ENCODE measurements at places on chromosomes 7 and 10. TPM values are rescaled to one million over a fixed set of nuclear protein-coding genes. Genes with fewer than 3 reads are reported as not detected.

GRCh38 chr10:102511583-102512274 is 8.0 kb downstream of the SUFU start:
- DNase-seq, result no peak

TBX20 gene
- total RNA-seq, result 180 TPM

AOC1 gene
- not detected for total RNA-seq

DNA sequence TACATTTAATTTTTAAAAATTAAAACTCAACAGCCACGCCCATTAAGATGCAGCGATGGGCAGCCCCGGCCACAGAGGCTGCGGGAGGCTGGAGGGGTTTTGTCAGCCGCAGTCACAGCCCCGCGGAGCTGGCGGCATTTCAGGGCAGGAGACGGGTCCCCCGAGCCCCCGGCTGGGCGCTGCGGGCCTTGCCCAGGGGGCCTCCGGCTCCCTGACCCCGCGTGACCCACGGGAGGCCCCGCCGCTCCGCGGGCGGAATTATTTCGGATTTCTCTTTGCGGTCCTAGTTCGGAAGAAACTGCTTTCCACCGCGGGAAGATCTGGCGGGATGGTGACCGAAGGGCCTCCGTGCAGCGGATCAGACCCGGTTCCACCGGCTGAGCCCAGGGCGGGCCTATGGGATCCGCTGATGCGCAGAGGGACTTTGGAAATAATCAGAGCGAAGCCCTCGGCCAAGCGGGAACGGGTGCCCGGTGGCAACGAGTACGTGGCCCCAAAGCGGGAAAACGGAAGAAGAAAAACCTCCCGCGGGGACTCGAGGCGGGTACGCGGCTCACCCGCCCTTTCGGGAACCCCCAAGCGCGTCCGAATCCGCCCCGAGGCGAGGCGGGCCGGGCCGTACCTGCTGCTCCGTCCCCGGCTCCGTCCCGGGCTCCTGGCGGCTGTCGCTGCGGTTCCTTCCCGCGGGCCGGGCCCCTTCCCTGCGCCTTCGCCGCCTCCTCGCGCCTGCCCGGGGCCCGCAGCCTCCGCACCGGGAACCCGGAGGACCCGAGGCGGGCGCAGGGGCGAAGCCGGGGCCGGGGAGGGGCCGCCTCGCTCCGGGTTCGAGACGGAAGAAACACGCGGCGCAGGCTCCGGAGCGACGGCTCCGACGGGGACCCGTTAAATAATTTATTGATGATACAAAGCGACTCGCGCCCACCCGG is 1.7 kb downstream of the NKX6-2 start:
- DNase-seq, result no peak

CCL24 gene
- not detected for total RNA-seq

CHST15 gene
- 5.0 TPM for total RNA-seq

- no peak for DNase-seq
Measured at GRCh38 chr10:62669341-62669740, 135.2 kb upstream of the ADO start.

AKR1D1 gene
- not detected for total RNA-seq

POT1 gene
- 12.4 TPM for total RNA-seq

GBX1 gene
- not detected for total RNA-seq

SEM1 gene
- 67.9 TPM for total RNA-seq

VWDE gene
- 12.9 TPM for total RNA-seq

- DNase-seq, result peak; percentile 19
Measured at GRCh38 chr10:42111661-42112330, 526.6 kb downstream of the ZNF33B start.

KCNK18 gene
- not detected for total RNA-seq

- no peak for DNase-seq
Measured at GRCh38 chr7:51324206-51324898, 7.7 kb upstream of the COBL start.

DNA sequence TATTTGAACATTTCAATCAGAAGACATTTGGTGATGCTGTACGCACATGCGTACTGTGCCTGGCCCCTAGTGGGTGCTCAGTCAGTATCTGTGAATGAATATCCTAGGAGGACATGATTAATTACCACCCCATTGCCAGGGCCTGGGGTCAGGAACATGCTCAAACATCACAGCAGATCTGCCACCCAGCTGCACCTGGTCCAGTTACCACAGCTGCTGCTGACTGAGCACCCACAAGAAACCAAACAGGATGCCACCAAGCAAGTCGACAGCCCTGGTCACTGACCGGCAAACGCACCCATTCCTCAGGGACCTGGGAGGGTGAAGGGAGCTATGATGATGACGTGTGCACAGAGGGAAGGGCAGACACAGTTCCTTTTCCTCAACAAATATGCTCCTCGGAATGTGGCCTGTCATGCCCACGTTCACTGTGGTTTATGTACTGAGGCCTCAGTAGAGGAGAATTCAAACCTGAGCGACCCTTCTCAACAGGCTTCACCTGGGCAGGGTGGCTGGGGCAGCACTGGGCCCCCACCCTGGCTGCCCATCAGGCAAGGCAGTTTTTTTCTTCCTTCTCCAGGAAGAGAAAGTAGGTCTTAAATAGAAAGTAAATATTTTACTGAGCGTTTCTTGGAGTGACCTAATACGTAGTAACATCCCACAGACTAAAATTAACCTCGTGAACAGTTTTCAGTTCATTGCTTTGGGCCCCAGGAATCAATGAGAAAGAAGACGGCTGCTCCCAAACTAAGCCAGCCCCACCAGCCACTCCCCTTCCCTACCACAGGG is 13.4 kb downstream of the CTBP2 start:
- no peak for DNase-seq

DNA sequence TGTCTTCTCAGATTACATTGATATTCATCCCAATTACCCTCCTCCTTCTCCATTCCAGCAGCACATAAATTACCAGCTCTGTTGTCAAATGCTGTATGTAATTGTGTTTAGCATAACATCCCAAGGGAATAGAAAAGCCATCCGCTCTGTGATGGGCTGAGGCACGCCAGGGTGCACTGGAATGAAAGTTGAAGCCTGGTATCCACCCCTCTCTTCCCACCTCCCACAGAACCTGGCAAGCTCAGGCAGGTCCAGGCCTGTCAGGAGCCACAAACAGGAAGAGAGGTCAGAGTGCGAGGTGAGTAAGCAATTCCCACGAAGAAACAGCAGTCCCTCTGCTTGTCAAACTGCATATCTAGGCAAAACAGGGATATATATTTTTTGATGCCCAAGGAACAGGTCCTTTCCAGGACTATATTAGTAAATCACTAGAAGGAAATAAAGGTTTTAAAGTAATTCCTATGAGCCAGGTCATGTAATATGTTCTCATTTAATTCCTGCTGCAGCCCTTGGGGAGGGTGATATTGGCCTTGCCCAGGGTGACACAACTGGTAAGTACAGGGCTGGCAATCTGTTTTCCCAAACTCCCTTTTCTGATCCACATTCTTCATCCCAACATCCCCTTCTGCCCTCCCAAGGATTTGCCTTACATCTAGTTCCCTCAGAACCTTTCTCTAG is 155.6 kb upstream of the GHITM start:
- DNase-seq, result no peak

GRCh38 chr7:128799451-128799850 is 7.7 kb downstream of the CCDC136 start:
- DNase-seq, result no peak

GRCh38 chr10:62019685-62020359 is 118.3 kb downstream of the ARID5B start:
- no peak for DNase-seq

- no peak for DNase-seq
Measured at GRCh38 chr10:80274396-80275134, 14.9 kb downstream of the MAT1A start.

DNA sequence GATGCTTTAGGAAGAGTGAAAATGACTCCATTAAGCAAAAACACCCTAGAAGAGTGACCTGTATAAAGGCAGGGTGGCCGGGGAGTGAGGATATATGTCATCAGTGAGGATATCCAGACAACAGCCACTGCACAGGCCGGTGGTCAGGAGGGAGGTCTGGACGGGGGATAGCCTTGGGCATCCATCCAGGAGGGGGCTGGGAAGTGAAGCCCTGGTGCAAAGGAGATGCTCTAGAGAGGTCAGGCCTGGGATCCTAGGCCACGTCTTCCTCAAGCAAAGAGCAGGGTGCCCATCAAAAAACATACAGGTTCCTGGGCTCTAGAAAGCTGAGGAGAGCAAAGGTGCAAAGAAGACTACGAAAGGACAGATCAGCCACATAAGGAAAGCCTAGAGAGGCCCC is 25.6 kb downstream of the FAM171A1 start:
- DNase-seq, result no peak

- DNase-seq, result no peak
Measured at GRCh38 chr10:26858707-26859034, 2.1 kb downstream of the ABI1 start.

SRI gene
- total RNA-seq, result 103 TPM

ZNF25 gene
- 20.6 TPM for total RNA-seq

- no peak for DNase-seq
Measured at GRCh38 chr10:8300925-8301324, 246.4 kb downstream of the GATA3 start.

LIPF gene
- not detected for total RNA-seq

DNA sequence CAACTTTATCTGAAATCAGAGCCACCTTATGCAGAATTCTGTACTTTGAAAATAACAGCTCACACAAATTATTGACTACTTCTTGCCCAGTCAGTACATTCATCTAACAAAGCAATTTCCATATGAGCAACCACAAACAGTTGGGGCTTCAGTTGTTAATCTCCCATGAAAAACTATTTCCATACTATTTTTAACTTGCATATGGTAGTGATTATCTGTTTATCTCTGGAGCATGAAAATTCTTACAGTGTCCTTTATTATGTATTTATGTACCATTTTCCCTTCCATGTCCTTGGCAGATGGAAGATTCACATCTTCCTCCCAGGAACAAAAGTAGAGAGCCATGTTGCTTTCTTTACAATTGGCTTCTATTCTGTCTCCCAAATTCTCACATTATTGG is 285.7 kb downstream of the CRPPA start:
- DNase-seq, result no peak

DNA sequence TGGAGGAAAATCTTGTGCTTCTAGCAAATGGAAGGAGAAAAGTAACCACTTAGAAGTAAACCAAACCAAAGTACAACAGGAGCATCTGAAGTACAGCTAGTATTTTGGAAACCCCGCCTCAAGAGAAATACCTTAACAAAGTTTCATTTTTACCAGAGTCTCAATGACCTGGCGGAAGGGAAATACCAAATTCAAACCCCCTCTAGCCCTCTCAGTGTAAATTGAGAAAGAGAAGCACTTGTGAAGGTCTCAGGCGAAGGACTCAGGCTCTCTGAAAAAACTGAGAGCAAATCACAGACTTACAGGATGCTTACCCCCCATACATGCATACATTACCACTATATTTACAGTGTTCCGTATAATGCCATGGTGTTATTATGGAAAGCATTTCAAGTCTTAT is 70.1 kb downstream of the ZPBP start:
- no peak for DNase-seq

POU6F2 gene
- 2.9 TPM for total RNA-seq

- DNase-seq, result peak; percentile 66
Measured at GRCh38 chr7:101817471-101818286, at the start of gene CUX1. Gene CUX1, plus strand, starts transcription at chr7:101817626. Its CDS starts 14 bp downstream, at chr7:101817640.

- DNase-seq, result no peak
Measured at GRCh38 chr10:129057856-129058663, 409.0 kb upstream of the MGMT start.

MPP7 gene
- total RNA-seq, result 20.3 TPM

DNA sequence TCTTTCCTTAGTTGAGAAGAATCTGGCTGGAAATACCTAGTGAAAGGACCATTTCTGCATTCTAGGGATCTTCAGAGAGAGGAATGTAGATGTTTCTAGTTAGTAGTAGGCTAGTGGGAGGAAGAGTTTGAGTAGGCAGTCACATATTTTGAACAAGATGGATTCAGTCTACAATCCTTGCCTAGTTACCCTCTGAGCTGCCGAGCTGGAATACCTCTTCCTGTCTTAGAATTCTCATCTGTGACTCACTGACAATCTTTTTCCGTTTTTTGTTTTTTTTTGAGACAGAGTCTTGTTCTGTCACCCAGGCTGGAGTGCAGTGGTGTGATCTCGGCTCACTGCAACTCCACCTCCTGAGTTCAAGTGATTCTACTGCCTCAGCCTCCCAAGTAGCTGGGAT is 30.7 kb upstream of the PLPP4 start:
- DNase-seq, result no peak

C10orf67 gene
- 0.66 TPM for total RNA-seq

DNA sequence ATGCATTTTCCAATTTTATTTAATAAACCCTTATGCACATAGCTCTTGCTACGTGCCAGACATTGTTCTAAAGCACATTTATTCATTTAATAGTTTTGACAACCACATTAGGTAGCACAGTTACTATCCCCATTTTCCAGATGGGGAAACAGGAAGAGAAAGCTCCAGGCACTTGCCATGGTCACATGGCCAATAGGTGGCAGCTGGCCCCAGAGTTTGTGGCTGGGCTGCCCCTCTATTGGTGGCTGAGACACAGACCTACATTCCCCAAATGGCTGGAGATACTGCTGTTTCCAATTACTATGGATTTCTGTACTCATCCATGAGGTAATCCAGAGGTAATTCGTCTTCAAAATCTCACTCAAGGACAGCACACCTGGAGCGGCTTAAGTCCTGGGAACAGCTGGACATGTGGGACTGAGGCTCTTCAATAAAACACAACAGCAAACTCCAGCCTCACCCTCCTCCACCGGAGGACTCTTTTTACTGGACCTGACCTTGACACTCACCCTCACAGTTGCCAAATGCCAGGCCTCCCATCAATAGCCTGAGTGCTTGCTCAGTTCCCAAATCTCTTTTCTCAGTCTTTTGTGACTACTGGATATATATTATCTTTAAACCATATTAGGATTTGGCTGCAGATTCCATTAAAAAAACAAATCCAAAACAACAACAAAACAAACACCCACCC is 106.1 kb downstream of the CLEC2L start:
- DNase-seq, result no peak

- DNase-seq, result no peak
Measured at GRCh38 chr10:59839576-59839975, 66.8 kb downstream of the CCDC6 start.

DNA sequence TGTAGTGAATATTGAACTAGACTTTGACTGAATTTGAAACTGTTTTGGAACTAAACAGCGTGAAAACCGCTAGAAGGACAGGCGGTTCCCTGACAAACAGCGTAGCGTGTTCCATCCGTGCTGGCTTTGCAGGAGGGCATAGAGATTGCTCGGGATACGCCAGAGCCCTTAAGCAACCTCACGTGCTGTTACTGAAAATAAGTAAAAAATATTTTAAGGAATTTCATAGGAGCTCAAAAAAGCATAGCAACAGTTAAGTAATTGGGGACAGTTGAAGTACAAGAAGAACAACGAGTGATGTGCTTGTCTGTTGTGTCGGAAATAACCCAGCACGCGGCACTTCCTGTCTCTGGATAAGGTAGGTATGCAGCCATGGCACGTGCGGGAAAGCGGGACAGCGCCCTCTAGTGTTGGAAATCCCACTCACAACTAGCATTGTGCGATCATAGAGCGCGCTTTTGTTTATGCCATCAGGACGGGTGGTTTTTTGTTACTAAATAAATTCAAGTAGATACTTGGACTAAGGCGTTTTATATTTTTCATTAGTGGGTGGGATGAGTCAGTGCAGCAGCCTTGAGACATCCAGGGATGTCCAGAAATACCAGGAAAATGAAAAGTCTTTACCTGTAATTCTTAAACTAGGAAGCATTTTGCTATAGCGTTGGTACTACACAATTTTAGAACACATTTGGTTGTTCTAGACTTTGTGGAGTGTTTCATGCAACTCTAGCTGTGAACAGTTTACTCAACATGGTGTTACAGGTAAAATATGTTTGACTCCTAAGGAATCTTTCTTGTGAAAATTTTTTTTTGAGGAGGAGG is 50.4 kb downstream of the DNAJB6 start:
- DNase-seq, result peak; percentile 86
